ENCODE measurements at places on chromosomes 3 and 15.

DNA sequence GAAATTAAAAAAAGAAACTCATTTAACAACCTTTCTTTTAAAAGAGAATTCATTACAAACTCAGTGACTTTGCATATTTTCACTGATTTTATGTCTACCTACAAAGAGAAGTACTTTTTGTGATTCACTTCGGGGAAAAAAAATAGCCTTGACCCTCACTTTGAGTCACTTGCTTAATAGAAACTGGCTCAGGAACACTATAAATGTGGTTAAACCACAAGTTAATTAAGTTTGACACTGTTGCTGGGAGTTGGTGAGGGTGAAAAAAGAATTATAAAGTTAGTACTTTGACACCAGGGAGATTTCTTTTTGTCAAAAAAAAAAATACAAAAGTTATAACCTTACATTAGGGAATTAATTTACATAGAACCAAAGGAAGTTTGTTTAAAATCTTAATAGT, 810.9 kb downstream of the NR2F2 start:
- DNase-seq: no peak

- no peak for DNase-seq
Measured at GRCh38 chr3:85495602-85496001, 536.8 kb downstream of the CADM2 start.

GRCh38 chr3:38985981-38986380, 65.8 kb downstream of the SCN11A start:
- DNase-seq: no peak

DNA sequence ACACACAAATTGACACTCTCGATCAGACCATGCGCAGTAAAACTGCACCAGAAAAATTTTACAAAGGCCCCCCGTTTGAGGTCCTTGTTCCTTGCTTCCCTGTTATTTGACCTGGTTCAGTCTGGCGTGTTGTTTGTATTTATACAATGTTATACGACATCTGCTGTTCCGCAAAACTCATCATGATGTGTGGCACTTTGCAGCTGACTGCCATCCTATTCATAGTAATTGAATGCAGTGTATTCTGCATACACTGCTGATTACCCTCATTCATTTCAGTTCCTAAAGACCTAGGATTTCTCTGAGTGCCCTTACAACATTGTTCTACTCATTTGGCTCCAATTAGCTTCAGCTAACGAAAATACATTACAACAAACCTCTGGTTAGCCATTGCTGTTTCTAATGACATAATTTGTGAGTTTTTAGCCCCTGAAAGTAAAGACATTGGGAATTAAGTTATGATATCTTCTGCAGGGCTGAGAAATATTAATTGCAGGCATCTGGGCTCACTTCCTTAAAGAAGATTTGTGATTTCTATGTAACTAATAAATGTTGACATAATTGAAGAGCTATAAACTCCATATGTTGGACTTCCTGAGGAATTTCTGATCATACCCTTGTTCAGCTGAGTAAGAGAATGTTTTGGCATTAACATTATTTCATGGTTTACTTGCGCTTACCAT, 75.7 kb downstream of the C3orf38 start:
- no peak for DNase-seq

- peak; percentile 47 for DNase-seq
Measured at GRCh38 chr15:81029414-81030300, 28.9 kb downstream of the TLNRD1 start.

DNA sequence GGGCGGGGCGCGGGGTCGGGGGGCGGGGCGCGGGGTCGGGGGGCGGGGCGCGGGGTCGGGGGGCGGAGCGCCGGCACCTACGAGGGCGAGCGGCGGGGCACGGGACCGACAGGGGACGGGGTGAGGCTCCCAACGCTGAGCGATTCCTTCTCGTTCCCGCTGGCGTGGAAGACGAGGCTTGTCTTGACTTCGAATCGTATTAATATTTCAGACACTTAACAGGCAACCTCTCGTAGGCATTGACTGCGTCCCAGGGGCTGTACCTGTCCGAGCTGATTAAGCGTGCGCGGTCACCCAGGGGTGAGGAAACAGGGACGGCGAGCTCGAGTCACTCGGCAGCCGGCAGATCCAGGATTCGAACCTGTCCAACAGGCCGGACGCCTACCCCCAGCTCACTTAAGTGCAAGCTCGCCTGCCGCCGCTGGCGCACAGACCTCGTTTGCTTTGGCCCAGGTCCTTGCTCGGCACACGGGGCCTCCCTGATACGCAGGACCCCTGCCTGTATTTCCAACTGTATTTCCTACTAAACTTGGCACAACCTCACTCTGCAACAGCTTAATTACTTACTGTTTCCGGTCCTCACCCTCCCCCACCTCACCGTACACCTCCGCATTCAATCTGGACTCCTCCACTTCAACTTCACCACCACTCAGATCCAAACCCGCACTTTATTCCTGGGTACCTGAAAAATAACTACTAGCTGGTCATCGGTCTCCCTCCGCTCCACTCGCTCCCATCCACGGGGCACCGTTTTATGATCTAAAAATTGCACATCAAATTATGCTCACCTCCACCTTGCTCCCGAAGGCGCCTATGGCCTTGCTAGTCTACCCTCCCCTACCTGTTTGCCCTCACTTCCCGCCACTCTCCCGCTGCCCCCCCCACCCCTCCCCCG, 722 bp upstream of the ZXDC start:
- DNase-seq: peak; percentile 54

- DNase-seq: no peak
Measured at GRCh38 chr15:34783991-34784390, 11.4 kb downstream of the ACTC1 start.

DNA sequence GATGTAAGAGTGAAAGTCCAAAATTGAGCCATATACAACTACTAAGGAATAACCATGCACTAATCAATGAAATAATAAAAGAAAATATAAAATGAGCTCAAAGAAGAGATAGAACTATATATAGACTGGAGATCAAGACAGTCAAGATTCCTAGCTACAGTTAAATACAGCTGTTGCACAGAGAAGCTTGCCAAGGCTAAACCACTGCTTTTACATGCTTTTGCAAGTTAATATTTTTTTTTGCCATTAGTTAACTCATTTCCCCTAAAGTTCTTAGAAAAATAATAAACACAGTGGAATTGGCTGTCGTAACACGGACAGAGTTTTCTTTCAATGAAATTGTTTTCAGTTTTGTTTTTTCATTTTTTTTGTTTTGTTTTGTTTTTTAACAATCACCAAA, 123.0 kb downstream of the VGLL3 start:
- peak; percentile 75 for DNase-seq

GRCh38 chr3:154764856-154765640, 315.1 kb upstream of the MME start:
- DNase-seq: no peak

DNA sequence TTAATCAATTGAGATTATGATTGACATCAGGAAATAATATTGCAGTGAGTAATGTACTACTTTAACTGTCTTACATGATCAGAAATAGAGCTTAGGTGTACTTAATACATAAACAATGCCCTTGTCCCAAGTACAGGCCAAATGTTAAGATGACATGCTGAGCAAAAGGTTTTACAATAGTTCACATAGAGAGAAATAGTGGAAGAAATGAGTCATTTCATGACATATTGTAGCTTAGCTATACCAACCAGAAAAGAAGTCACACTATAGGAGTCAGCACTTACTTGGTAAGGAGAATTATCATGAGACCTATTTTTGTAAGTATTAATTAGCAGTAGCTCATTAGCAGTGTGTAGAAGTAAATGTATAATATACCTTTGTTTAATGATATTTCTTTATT, 96.4 kb upstream of the NANOGP8 start:
- peak; percentile 88 for DNase-seq

GRCh38 chr3:142866841-142867631, 21.8 kb downstream of the PCOLCE2 start:
- peak; percentile 16 for DNase-seq

DNA sequence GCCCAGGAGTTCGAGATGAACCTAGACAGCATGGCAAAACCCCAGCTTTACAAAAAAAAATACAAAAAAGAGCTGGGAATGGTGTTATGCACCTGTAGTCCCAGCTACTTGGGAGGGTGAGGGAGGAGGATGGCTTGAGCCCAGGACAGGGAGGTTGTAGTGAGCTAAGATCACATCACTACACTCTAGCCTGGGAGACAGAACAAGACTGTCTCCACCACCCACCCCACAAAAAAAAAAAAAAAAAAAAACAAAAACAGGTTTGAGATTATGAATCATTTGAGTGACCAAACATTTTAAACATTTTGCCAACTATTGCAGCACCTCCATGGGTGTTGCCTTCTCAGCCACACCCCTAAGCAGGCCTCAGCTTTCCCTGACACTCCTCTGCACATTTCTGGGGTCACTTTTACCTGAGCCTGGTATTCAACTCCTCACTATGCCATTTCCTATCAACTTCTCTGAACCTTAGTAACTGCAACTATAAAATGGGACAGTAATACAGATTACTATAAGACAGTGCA, 41.8 kb downstream of the IL5RA start:
- no peak for DNase-seq

- DNase-seq: peak; percentile 58
Measured at GRCh38 chr3:101574388-101575112, 570 bp downstream of the PCNP start.

DNA sequence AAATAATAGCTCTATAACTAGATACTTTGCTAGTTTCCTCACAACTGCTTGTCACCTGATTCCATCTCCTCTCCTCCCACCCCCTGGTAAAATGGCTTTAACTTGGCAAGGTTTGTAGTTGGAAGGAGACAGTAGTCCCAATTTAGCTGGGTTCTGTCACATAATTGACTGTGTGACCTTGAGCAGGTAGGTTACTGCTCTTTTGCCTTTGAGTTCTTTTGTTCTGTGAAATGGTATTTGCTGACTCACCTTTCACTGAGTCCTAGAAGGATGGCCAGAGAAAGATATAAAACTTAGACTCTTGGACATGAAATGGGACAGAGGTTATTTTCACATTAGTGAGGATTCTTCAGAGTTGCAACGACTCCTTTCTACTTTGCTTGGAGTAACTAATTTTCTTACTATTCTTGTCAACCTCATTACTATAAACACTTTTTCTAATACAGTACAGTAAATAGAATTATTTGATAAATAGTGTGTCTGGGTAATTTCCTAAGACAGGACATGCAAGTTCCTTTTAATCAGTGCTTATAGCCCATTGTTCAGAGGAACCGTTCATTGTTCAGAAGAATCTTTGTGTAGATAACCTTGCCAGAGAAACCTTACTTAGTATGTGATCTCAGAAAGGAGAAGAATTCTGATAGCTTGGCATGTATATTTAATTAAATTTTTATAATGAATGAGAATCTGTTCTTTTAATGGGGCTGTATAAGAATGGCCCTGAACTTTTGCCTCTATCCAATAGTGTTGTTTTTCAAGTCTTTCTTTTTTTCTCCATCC, 14.3 kb downstream of the AKAP13 start:
- no peak for DNase-seq

- no peak for DNase-seq
Measured at GRCh38 chr3:54717506-54717905, 210.4 kb downstream of the LRTM1 start.

- no peak for DNase-seq
Measured at GRCh38 chr3:153233986-153234385, 72.0 kb downstream of the RAP2B start.

DNA sequence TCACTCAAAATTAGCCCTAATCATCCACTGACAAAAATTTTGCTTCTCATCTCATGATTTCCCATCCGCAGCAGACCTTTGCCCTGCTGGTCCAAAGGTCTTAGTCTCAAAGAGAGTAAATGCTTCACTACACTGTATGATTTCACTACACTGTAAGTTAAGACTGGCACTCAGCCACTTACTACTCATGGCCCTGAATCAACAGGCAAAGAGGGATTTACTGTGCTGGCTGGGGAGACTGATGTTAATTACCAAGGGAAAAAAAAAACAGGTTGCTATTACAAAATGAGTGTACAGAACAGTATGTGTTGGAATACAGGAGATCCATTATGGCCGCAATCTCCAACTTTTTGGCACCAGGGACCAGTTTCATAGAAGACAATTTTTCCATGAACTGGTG, 214.8 kb downstream of the ZMAT3 start:
- no peak for DNase-seq

GRCh38 chr3:14470461-14470860, 68.1 kb downstream of the SLC6A6 start:
- no peak for DNase-seq

DNA sequence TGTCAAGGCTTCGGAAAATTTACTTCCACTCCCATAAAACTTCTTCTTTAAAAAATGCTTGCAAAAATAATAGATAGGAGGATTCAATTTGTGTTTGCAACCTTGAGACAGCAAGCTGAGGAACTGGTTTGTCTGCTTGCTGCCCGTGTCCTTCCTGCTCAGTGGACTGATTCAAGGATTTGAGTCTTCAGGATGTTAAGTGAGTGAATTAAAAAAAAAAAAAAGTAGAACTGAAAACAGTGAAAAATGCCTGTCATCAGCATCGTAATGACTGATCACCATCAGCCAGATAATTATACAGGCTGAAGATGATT, 453.7 kb downstream of the FGF12 start:
- DNase-seq: no peak

DNA sequence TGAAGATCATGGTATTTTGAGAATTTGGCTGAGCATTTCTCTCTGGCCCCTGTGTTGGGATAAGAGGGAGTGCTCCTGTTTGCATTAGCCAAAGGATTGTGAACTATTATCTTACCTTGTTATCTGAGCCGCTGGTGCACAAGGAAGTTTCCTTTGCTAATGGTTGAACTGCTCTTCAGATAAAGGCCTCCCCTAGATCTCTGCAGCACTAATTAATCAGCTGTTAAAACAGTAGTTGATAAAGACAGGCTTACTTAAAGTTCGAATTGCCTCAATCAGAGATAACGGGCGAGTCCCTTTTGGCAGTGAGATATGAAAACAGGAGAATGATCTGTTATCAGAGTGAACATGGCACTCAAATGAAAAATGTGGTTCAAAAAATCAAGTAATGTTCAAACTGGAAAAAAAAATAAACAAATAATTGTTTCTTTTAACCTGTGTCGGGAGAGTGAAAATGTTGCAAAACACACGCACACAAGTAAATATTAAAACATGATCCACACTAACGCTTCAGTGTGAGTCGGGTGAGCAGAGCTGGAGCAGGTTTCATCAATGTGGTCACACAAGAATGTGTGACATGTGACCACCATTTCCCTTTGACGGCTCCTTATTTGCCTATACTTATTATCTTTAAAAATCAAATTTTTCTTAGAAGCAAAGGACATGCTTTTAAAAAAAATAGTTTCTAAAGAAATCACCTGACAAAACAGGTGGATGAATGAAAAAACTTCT, 469.1 kb downstream of the SOX2 start:
- no peak for DNase-seq
